GM23338 (cell line): ENCODE measurements at places on chromosomes 5 and 9.

DNA sequence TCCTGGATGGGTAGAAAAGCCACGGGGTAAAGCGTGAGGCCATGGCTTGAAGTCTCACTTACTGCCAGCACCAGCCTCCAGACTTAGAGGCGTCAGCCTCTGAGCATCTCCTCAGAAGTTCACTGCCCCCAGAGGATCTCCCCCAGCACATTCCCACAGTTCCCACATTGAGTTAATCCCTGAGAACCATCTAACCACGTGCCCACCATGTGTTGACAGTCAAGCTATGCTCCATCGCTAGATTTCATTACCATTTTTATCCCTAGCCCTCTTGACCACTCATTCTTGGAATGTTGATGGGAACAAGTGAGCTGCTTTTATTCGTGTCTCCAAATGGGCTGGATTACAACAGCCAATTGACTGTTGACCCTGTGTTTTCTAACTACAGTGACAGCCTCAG is 283.3 kb upstream of the IRX1 start:
- H3K4me1 ChIP-seq, result no peaks in the 10 kb centered on the region
- H3K4me3 ChIP-seq, result no peak overlapping the region
- H3K36me3 ChIP-seq, result no peaks in the 10 kb centered on the region

GRCh38 chr9:109901201-109901600 is 121.2 kb downstream of the PALM2AKAP2 start:
- H3K27ac ChIP-seq, result no peak overlapping the region
- H3K36me3 ChIP-seq, result no peaks in the 10 kb centered on the region
- H3K27me3 ChIP-seq, result no peaks in the 10 kb centered on the region
- H3K4me1 ChIP-seq, result no peaks in the 10 kb centered on the region
- no peak overlapping the region for H3K4me3 ChIP-seq

- H3K4me1 ChIP-seq, result no peaks in the 10 kb centered on the region
- DNase-seq, result peak; percentile 13
- no peak overlapping the region for H3K27ac ChIP-seq
- no peaks in the 10 kb centered on the region for H3K27me3 ChIP-seq
- H3K4me3 ChIP-seq, result no peak overlapping the region
Measured at GRCh38 chr5:69364414-69364813, 4.9 kb downstream of the AK6 start.

DNA sequence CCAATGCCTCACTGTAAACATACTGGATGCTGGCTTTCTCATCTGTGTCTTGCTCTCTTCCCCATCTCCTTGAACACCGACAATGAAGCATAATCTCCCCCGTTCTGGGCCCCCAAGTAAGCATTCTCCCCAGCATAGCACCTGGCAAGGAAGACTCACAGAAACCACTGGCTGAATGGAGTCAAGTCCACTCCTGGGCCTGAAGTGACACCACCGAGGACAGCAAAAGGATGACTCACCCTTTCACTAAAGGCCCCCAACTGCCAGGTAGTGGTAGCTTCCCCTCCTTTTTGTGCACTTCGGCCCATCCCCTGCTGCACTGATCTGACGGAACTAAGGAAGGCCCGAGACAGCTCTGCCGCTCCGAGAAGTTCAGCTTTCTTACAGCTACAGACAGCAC is 9.4 kb downstream of the VDAC1 start:
- peaks cover 24% of the 10 kb centered on the region for H3K4me1 ChIP-seq
- DNase-seq, result no peak
- no peaks in the 10 kb centered on the region for H3K27me3 ChIP-seq
- peaks cover 12% of the 10 kb centered on the region; the same call in 1 of the 2 replicates for H3K36me3 ChIP-seq
- H3K27ac ChIP-seq, result no peak overlapping the region

GRCh38 chr5:137167187-137167586 is 331.9 kb downstream of the SPOCK1 start:
- H3K4me1 ChIP-seq, result no peaks in the 10 kb centered on the region
- no peak for DNase-seq
- H3K4me3 ChIP-seq, result no peak overlapping the region
- H3K27me3 ChIP-seq, result no peaks in the 10 kb centered on the region
- H3K27ac ChIP-seq, result no peak overlapping the region

- no peak overlapping the region for H3K4me3 ChIP-seq
- H3K27ac ChIP-seq, result no peak overlapping the region
- H3K36me3 ChIP-seq, result no peaks in the 10 kb centered on the region
- peaks cover 12% of the 10 kb centered on the region for H3K4me1 ChIP-seq
Measured at GRCh38 chr5:41414598-41414997, 95.8 kb downstream of the PLCXD3 start.

DNA sequence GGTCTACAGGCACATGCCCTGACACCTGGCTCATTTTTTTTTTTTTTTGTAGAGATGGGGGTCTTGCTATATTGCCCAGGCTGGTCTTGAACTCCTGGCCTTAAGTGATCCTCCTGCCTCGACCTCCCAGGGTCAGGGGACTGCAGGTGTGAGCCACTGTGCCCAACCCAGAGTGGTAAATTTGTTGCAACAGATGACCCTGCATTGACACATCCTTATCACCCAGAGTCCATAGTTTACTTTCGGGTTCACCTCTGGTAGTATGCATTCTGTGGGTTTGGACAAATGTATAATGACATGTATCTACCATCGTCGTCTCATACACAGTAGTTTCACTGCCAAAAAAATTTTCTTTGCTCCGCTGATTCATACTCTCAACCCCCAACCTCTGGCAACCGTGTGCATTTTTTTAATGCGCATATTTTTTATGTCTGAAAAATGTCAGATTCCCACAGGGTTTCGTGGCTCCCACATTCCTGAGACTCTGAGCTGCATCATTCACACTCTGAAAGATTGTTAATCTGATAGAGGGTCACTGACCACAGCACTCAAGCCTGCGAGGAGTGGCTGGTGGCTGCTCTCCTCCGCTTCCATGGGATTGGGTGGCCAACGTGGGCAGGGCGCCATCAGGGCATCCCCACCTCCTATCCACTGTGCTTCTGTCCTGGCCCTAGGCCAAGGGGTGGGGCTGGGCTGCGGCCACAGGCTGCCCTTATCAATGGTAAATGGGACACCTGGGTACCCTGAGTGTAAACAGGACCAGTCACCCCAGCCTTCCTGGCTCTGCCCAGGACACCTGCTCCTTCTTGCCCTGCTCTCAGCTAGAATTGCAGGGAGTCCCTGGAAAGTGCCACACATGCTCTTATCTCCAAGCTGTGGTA is 9.6 kb downstream of the NDST1 start:
- H3K4me1 ChIP-seq, result peaks cover 9% of the 10 kb centered on the region; the same call in 1 of the 2 replicates
- H3K27me3 ChIP-seq, result no peaks in the 10 kb centered on the region
- no peak overlapping the region for H3K4me3 ChIP-seq
- DNase-seq, result no peak

GRCh38 chr9:75830303-75830702 is 60.2 kb upstream of the PCSK5 start:
- no peak overlapping the region for H3K27ac ChIP-seq
- no peak for DNase-seq
- no peaks in the 10 kb centered on the region for H3K27me3 ChIP-seq
- peaks cover 6% of the 10 kb centered on the region for H3K4me1 ChIP-seq
- no peak overlapping the region for H3K4me3 ChIP-seq

DNA sequence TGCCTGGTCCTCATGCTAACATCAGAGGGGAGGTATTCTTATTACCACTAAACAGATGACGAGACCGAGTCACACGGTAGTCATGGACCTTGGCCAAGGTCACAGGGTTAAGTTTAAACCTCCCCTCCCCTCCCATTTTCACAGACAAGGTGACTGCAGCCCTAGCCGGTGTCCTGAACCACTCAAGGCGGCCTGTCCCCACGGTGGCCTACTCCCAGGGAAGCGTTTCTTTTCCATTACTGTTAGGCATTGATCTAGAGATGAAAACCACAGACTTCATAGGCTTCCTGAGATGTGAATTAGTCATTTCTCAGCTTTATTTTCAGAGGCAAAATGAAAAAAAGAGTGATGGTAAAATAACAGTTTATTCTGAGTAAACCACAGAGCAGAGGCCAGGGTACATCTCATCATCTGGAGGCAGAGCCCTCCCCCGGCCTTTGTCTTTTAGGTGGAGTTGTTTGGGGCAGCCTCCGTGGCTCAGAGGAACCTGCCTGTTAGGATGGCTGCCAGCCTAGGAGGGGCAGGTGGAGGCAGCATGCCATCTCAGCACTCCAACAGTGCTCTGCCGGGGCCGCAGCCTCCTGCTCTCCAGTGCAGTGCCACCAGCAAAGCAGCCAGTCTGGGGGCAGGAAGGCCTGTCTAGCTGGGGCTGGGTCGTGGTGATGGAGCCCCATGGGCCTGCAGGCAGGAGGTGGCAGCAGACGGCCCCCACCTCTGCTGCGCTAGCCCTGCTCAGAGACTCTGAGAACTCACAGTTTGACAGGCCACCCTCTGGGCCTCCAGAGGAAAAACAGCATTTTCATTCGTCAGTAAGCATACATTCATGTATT is 71.2 kb downstream of the RAPGEF1 start:
- no peaks in the 10 kb centered on the region for H3K27me3 ChIP-seq
- peaks cover 5% of the 10 kb centered on the region for H3K36me3 ChIP-seq
- H3K27ac ChIP-seq, result no peak overlapping the region
- H3K4me1 ChIP-seq, result peaks cover 39% of the 10 kb centered on the region
- no peak overlapping the region for H3K4me3 ChIP-seq
- no peak for DNase-seq

- no peak overlapping the region for H3K4me3 ChIP-seq
- no peak for DNase-seq
- H3K36me3 ChIP-seq, result no peaks in the 10 kb centered on the region
- no peak overlapping the region for H3K27ac ChIP-seq
- no peaks in the 10 kb centered on the region for H3K27me3 ChIP-seq
Measured at GRCh38 chr5:174328631-174329299, 283.3 kb downstream of the NSG2 start.
